Activated CD4-positive, alpha-beta T cell treated with anti-CD3 and anti-CD28 coated beads, Interleukin-2, amount 10 ng/mL, durations not matched to agents 7 days and 5 days (primary cell): ENCODE measurements at places on chromosomes 5 and 9.
A peak's percentile ranks its signal among the peaks of the same experiment; 100 is the strongest.

DNA sequence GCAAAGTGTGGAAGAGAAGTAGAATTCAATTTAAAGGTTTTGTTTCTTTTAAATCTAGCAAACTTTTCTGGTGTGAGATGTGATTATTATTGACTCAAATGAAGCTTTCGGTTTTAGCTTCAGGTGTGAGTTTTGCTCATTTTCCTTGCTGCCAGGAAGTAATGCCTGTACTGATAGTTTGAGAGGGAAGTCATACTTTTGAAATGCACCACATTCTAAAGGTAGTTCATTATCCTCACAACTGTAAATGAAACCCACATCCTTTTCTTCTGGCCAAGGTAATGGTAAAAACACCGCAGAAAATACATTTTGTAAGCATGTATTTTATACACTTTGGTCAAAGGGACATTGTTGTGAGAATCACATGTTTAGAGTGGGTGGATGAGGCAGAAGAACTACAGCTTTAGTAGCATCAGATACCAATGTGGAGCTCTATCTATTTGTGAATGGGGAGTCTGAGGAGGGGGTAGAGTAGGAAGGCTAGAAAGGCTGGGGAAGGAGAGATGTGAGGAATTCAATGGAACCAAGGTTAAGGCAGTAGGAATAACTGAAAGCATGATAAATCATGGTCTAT lies 167.0 kb upstream of the CDKN2B start:
- no peak for DNase-seq

DNA sequence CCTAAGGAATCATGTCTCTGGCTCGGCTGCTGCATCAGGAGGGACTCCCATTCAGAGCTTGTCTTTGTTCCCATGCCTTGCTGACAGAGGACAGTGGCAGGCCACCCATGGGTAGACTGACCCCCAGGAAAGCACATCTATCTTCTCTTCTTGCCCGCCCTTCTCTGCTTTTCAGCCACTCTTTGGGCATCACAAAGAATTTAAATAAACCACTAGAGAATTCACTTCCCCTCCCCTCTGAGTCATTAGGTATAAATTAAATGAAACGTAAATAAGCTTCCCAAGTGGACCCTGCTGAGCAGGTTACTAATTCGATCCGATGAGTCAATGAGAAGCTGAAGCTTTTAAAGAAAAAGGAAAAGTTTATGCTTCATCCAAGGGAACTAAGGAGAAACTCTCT lies 97.0 kb downstream of the DRD1 start:
- DNase-seq, result no peak

- peak; percentile 33 for DNase-seq
Observed at GRCh38 chr5:54309691-54310432, 511 bp downstream of the ARL15 start.

- DNase-seq, result no peak
Observed at GRCh38 chr5:168039566-168040248, 251.7 kb upstream of the WWC1 start.

- DNase-seq, result no peak
Observed at GRCh38 chr5:169521366-169521983, 62.1 kb upstream of the SPDL1 start.
